ENCODE measurements at places on chromosomes 5 and 9. TPM values are rescaled to one million over a fixed set of nuclear protein-coding genes. Genes with fewer than 3 reads are reported as not detected.

The ADGRD2 gene
- not detected for total RNA-seq

GRCh38 chr9:89442981-89443814, 54.7 kb downstream of the SEMA4D start:
- H3K27me3 ChIP-seq: no peaks in the 10 kb centered on the region
- DNase-seq: no peak
- no peaks in the 10 kb centered on the region for H3K4me1 ChIP-seq
- no peaks in the 10 kb centered on the region for H3K36me3 ChIP-seq
- no peak overlapping the region for H3K27ac ChIP-seq
- no peak overlapping the region for H3K4me3 ChIP-seq

DNA sequence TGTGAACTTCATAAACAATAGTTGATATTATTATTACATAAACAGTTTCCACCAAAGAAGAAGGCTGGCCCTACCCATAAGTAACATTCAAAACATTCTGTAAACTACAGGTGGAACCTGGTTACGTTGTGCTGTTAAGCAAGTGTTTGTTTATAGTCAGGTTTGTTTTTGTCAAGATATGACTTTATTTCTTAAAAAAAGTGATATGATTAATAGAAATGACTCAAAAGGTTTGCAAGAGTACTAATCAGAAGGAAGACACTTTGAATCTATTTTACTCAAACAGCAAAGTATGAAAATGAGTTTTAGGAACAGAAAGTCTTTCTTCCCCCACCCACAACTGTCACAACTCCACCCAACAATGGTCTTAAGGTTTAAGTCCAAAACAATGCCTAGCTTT, 220.8 kb downstream of the PLK2 start:
- H3K27me3 ChIP-seq: no peaks in the 10 kb centered on the region
- no peak overlapping the region for H3K27ac ChIP-seq
- H3K36me3 ChIP-seq: no peaks in the 10 kb centered on the region
- 0 out of 2 replicates have a peak, but pooled peaks cover 7% of the 10 kb centered on the region for H3K4me1 ChIP-seq
- H3K4me3 ChIP-seq: no peak overlapping the region

- H3K4me3 ChIP-seq: peak overlapping the region; percentile 80
- H3K27me3 ChIP-seq: no peaks in the 10 kb centered on the region
- H3K27ac ChIP-seq: peak overlapping the region; percentile 73
- H3K36me3 ChIP-seq: no peaks in the 10 kb centered on the region
- peaks cover 10% of the 10 kb centered on the region for H3K4me1 ChIP-seq
- DNase-seq: no peak
These were observed 1.1 kb downstream of the CNOT6 start for GRCh38 chr5:180495292-180495691.

- H3K4me3 ChIP-seq: no peak overlapping the region
- H3K4me1 ChIP-seq: peaks cover 2% of the 10 kb centered on the region
- DNase-seq: no peak
- peak overlapping the region; percentile 54 for H3K27ac ChIP-seq
- peaks cover 1% of the 10 kb centered on the region for H3K36me3 ChIP-seq
These were observed 59.3 kb downstream of the DIAPH1 start for GRCh38 chr5:141559461-141559860.

Data from Caco-2 (cell line).